ENCODE measurements at places on chromosomes 13 and 19.
A peak's percentile ranks its signal among the peaks of the same experiment; 100 is the strongest.

- DNase-seq, result no peak
Measured at GRCh38 chr13:106401081-106401480, 134.4 kb downstream of the EFNB2 start.

GRCh38 chr13:94157705-94158218 lies 321.7 kb downstream of the DCT start:
- no peak for DNase-seq

DNA sequence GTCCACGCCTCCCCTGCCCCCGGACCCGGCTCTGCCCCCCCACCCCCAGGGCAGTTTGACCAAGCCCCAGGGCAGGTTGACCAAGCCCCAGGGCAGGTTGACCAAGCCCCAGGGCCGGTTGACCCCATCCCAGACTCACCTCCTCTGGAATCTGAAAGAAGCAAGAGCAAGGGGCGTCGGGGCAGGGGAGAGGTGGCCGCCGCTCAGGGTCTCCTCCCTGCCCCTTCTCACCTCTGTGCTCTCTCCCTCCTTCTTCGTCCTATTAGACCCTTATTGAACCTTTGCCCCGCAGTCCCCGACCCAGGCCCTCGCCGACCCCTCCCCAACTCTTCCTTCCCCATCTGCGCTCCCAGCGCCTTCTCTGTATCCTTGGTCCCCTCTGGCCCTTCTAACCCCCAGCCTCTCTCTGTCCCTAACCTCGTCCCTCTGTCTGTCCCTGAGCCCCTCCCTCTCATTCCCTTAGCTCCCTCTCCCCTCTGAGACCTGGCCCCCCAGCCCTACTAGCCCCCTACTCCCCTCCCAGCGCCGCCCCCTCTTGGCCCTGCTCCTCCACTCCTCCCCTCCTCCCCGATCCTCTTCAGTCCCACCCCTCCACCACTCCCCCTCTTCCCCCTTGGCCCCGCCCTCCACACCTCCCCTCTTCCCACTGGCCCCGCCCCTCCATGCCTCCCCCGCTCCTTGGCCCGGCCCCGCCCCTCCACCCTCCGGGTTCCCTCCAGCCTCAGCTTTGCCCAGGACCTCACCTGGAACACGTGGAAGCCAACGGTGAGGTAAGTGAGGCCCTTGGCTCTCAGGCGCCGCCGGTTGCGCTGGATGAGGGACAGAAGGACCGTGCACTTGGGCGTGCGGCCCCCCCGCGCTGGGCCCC lies 7.6 kb downstream of the CAPN12 start:
- peak; percentile 38 for DNase-seq

DNA sequence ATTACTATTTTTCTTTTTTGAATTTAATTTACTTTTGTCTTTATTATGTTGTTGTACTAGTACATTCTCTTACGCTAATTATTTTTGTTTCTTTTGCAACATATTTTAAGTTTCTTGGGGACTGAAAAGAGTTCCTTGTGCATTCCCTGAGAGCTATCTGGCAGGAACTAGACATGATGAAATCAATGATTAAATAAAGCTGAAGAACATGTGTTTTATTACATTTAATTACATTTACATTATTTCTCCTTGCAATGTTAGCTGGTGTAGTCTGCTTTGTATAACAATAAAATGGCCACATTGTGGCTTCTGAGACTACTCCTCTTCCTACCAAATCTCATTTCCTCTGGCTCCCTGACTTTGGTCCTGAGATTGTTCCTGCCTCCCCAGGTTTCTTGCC lies 244.9 kb downstream of the NDFIP2 start:
- no peak for DNase-seq

- DNase-seq, result no peak
Measured at GRCh38 chr13:110017379-110017778, 231.0 kb upstream of the IRS2 start.

Measured in activated T-helper 1 cell treated with anti-CD3 and anti-CD28 coated beads, Interleukin-12 subunit alpha, Interleukin-12 subunit beta, Interleukin-2, Interleukin-4 antibody, amounts not matched to agents 30 ng/mL and 10 ng/mL and 1 ng/mL, durations not matched to agents 14 hours and 24 hours and 36 hours (primary cell).